ENCODE measurements at places on chromosomes 5 and 9. TPM values are rescaled to one million over a fixed set of nuclear protein-coding genes. Genes with fewer than 3 reads are reported as not detected.
A peak's percentile ranks its signal among the peaks of the same experiment; 100 is the strongest.

GAS1 gene
- 19.6 TPM for total RNA-seq

ICE1 gene
- total RNA-seq: 48.3 TPM

PCDHB6 gene
- 3.7 TPM for total RNA-seq

PCDHA9 gene
- 22.7 TPM for total RNA-seq

KIAA0825 gene
- 25.2 TPM for total RNA-seq

RNF180 gene
- total RNA-seq: 55.3 TPM

TAF11L5 gene
- not detected for total RNA-seq

DIMT1 gene
- total RNA-seq: 14.7 TPM

CAMK2A gene
- 7.5 TPM for total RNA-seq

OBP2B gene
- not detected for total RNA-seq

PCDHGA7 gene
- 20.0 TPM for total RNA-seq

DRD1 gene
- 1.3 TPM for total RNA-seq

DDX4 gene
- total RNA-seq: 0.09 TPM

DNA sequence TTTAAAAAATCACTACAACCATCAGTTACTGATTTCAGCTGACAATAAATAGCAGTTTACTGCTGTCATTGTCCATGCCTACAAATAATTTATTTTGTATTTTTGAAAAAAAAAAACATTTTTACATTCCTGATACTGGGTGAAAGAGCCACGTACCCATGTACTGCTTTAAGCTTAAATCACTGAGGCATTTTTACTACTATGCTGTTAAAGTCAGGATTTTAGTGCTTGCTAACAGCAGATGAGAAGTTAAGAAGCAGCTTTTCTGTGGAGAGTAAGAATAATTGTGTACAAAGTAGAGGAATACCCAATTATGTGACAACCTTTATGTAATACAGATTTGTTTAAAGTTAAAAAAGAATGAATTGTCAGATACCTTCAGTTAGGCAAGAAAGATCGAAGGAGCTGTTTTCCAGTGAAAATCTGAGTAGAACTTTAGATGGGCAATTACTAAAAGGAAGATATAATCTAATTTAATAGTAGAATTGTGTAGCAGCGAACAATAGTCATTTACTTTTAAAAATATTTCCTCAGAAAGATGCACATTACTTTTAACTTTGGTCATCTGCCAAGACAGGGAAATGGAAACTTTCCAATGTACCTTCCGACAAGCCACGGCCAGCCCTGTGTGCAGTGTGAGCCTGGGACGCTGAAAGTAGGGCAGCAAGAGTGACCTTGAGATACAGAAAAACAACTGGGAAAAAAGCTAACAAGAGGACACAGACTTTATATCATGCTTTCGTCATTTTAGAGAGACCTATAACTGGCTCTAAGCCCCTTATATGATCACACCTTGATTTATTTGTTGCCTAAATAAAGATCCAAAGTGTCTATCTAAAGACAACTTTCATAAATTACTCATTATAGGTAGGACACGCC lies 39.9 kb downstream of the RHOBTB3 start:
- DNase-seq: no peak

DNA sequence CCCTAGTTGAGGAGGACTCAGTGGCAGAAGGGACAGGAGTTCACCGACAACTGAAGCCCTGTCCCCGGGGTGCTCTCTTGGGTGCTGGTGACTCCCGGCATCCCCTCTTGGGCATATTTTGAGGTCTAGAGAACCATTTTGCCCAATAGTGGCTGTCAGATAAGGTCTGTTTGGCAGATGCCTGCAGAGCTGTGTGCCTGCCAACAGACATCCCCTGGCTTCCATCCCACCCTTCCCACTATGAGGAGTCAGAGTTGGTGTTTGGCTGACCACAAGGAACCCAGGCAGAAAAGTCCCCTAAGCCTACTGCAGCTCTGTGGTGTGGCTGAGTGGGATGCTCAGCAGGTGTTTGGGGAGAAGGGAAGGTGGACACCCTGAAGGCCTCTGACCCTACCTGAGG lies 207.0 kb downstream of the AUH start:
- peak; percentile 31 for DNase-seq

GRCh38 chr5:58486290-58486689 lies 4.9 kb upstream of the GAPT start:
- DNase-seq: no peak

DNA sequence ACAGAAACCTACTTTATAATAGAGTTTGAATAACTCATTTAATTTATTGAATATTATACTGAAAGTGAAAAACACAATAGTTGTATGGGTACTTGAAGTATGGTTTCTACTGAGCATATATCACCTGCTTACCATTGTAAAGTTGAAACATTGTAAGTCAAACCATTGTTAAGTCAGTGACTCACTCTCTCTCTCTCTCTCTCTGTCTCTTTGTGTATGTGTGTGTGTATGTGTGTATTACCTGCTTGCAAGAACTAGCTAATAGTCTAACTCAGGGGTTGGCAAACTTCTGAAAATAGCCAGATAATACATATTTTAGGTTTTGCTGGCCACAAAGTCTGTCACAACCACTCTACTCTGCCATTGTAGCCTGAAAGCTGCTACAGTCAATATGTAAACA lies 564.3 kb upstream of the ZNF608 start:
- no peak for DNase-seq

- DNase-seq: peak; percentile 31
Observed at GRCh38 chr5:169168280-169168679, 132.7 kb downstream of the SLIT3 start.

GRCh38 chr5:74240783-74241750 lies 399.5 kb downstream of the ENC1 start:
- DNase-seq: no peak

- DNase-seq: no peak
Observed at GRCh38 chr5:136145030-136145429, 12.4 kb downstream of the SMAD5 start.

DNA sequence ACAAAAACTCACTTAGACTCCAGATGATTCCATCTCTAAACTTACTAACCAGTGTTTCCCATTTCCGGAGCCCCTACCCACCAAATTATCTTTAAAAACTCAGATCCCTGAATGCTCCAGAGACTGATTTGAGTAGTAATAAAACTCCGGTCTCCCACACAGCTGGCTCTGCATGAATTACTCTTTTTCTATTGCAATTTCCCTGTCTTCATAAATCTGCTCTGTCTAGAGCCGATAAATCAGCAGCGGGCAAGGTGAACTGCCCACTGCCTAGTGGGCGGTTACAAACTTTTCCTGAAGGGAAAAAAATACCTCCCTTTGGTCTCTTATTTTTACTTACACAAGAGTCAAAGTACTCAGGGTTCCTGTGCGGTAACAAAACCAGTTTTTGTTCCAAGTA lies 624.4 kb upstream of the RORB start:
- DNase-seq: no peak

GRCh38 chr9:841371-842209 lies at the start of gene DMRT1:
Gene DMRT1 (plus strand): TSS chr9:841697. CDS start chr9:841839, 142 bp downstream.
- no peak for DNase-seq

- no peak for DNase-seq
Observed at GRCh38 chr9:97907632-97908031, 14.7 kb downstream of the TRMO start.

DNA sequence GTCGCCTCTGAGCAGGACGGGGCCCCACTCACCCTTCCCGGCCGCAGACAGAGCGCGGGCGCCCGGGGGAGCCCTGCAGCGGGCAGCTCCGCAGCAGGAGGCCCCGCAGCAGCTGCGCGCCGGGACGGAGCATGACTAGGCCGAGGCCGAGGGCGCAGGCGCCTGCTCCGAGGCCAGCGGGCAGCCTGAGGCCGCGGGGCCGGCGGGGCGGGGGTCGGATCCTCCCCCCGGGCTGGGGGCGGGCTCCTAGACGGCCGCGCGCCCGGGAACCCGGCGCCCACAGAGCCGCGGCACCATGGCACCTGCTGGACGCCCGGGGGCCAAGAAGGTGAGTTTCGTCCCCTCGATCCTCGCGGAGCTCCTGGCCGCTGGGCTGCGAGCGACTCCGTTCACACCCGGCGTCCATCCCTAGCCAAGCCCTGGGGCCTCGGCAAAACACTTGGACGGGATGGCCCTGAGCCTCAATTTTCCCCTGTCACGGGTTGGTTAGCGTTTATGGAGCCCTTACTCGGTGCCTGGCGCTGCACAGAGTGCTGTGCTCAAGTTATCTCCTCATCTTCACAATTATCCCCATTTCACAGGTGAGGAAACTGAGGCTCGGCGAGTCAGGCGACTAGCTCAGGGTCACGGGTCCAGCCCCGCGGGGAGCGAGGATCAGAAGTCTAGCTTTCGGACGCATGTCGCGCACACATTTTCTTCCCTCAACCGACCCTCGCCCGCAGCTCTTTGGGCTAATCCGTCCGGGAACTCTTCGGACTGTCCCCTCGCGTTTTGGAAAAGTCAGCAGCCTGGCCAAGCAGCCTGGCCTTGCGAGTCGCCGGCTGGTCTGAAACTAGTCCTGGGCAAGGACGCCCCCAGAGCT lies at the start of the genes BHMT2 and DMGDH:
TSS of gene BHMT2 (plus strand) at position 280 of the 862 bp plus-strand sequence. CDS start at position 296, 16 bp downstream.
TSS of gene DMGDH (minus strand) at position 187 of the 862 bp plus-strand sequence. CDS start at position 133, 54 bp downstream.
- DNase-seq: no peak

DNA sequence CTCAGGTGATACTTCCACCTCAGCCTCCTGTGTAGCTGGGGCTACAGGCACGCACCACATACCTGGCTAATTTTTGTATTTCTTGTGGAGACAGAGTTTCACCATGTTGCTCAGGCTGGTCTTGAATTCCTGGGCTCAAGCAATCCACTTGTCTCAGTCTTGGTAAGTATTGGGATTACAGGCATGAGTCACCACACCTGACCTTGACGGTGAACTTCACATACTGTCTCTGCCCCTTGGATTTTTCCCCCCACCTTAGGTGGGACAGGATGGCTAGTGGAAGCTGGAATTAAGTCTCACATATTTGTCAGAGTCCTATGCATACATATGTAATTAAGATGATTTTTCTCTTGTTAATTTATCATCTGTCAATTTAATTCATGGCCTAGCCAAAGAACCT lies 20.9 kb upstream of the RFK start:
- no peak for DNase-seq

GRCh38 chr9:16120727-16121126 lies 567.9 kb downstream of the CCDC171 start:
- DNase-seq: no peak

DNA sequence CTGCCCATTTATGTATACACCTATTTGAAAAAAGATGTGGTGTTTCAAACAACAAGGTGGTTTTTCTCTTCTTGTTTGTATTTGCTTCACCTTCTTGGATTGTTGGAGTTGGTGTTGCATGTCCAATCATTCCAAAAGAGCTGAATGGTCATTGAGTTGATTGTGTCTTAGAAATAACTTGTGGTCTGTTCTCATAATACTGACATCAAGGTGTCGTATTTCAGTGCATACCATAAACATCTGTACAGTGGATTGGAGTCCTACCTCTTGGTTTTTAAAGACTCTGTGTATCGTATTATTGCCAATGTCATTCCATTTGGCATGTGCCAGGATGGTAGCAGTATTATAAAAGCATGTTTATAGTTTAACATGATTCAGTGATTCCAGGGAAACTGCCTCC lies 73.2 kb downstream of the TRIO start:
- no peak for DNase-seq

DNA sequence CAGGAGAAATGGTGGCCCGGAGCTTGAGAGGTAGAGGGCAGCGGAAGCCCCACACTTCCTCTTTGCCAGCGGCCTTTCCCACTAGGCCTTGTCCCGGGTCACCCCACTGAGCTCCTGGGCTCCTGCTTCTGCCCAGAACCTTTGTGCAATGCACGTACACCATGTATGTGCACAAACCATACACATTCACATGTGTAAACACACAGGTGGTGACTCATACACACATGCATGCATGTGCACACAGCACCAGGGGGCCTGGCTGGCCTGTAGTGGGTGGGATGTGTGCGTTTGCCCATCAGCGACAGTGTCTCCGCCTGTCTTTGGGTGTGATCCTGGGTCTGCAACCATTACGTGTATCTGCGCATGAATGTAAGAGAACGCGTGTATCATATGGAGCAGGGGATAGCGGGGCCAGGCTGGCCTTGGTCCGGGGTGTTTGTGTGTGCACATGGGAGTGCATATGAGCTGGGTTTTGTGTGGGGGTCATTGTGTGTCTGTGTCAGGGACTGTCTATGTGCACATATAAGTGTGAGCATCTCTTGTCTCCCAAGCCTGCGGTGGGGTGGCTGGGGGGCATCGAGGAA lies 43.7 kb downstream of the PSD2 start:
- no peak for DNase-seq

- DNase-seq: no peak
Observed at GRCh38 chr9:29714860-29715259, 2141.6 kb upstream of the C9orf72 start.

DNA sequence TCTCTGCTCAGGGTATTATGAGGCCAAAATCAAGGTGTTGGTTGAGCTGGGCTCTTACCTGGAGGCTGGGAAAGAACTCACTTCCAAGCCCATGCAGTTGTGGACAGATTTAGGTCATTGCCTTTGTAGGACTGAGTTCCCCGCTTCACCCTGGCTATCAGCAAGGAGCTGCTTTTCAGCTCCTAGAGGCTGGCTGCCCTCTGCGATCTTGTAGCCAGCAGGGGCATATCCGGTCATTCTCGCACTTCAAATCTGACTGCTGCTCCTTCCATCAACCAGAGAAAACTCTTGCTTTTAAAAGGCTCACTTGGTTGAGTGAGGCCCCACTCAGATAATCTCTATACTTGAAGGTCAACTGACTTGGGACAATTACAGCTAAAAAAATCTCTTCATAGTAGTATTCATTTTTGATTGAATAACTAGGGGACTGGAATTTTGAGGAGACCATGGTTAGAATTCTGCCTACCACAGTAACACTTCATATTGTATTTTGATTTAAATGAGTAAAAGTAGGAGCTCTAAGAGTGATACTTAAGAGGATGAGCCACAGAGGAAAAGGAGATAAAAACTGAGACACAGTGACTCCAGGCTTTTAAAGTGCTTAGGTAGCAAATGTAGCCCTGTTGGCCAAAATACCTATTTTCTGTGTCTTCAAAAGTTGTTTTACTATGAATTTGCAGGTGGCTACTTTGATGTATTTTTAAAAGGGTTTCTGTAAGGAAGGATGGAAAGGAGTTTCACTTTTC lies 137.4 kb downstream of the CD180 start:
- no peak for DNase-seq

- no peak for DNase-seq
Observed at GRCh38 chr5:78923622-78923970, 61.5 kb downstream of the ARSB start.

GRCh38 chr5:50990296-50990924 lies 324.0 kb downstream of the PARP8 start:
- DNase-seq: no peak

- DNase-seq: no peak
Observed at GRCh38 chr5:164600274-164600673, 1094.9 kb downstream of the MAT2B start.

- no peak for DNase-seq
Observed at GRCh38 chr5:148229840-148230239, 8.5 kb upstream of the MARCOL start.

- no peak for DNase-seq
Observed at GRCh38 chr9:21554813-21555212, 72.7 kb upstream of the IFNE start.

- no peak for DNase-seq
Observed at GRCh38 chr5:38518341-38518740, 38.1 kb downstream of the LIFR start.

DNA sequence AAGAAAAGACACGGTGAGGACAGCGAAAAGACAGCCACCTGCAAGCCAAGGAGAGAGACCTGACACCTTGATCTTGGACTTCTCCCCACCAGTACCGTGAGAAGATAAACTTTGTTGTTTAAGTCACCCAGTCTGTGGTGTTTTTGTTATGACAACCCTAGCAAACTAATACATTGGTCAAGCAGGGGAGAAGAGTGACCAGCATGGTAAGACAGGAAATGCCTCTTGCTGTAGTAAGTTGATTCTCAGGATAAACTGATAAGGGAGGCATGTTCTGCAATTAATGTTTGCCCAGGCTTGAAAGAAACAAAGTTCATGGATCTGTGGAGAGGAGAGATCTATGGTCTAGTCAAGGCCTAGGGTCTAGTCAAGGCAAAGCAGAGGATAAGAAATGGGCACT lies 801.2 kb downstream of the MAT2B start:
- no peak for DNase-seq

- DNase-seq: no peak
Observed at GRCh38 chr9:131270171-131271015, 5.9 kb downstream of the FAM78A start.
